CD4-positive, alpha-beta T cell treated with Interleukin-4 for 1 hour (primary cell): ENCODE measurements at places on chromosomes 2 and 18.
A peak's percentile ranks its signal among the peaks of the same experiment; 100 is the strongest.

DNA sequence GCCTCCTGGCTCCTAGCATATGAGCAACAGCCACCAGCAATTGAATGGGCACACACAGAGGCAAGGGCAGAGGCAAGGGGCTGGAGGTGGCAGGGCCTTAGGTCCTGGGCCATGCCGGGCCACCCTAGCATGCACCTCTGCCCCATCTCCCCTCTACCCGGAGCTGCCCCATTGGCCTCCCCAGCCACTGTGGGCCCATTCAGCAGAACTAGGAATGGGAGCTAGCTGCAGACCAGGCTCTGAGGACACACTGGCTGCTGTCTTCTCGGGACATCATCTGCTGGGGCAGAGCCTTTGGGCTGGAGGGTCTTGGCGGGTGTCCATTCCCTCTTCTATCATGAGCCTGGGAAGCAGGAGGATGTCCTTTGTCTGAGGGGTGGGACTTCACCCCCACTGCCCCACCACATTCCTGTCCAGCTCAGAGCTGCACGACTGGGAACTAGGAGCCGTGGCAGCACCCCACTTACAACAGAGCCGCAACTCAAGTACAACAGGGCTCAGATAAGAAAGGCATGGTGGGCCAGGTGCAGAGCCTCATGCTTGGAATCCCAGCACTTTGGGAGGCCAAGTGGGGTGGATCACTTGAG, 800 bp downstream of the VIL1 start:
- DNase-seq, result no peak

- peak; percentile 76 for DNase-seq
These were observed 167.4 kb upstream of the RAB6C start for GRCh38 chr2:129812071-129812470.

DNA sequence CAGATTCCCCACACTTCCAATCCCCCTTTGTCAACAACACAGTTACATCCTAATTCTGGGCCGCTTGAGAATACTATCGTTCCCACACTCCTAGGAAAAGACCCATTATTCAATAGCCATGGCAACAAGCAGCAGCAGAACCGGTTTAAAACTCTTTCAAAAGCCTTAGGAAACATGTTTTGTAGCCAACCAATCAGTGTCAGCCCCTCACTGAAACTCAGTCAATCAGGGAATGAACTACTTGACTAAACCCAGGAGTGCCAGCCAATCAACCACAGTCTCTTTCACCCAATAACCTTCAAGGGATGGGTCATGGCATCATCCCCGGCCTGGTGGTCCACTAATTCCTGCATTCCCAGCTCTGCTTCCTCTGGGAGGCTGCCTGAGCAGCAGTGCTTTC, 204.8 kb upstream of the HS6ST1 start:
- no peak for DNase-seq

GRCh38 chr18:32301976-32302743, 112.3 kb downstream of the MEP1B start:
- no peak for DNase-seq

DNA sequence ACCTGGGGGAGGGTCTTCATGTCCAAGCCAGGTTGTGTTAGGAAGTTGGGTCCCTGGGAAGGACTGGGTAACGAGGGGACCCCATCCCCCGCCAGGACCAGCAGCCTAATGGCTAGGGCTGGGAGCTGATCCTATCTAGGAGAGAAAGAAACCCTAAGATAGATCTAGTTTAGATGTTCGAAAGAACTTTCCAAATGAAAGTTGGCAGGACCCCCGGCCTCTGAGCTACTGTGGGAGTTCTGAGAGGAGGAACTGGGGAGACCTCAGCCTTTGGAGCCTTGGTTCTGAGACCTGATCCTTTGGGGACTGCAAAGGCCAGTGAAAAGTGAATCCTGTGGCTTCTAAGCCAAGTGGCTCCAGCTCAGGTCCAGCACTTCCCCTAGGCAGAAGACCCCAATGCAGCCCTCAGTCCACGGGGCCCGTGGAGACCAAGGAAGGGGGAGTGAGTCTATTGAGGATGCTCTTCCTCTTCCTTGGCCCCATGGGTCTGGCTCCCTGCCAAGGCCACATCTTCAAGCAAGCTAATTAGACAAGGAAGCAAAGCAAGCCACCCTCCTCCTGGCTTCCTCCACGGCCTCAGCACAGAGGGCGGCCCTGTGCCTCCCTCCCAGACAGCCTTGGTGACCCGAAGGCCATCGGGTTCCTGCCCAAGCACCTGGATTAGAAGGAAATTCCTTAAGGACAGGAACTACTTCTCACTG, 23.5 kb downstream of the CCT7 start:
- DNase-seq, result peak; percentile 20

DNA sequence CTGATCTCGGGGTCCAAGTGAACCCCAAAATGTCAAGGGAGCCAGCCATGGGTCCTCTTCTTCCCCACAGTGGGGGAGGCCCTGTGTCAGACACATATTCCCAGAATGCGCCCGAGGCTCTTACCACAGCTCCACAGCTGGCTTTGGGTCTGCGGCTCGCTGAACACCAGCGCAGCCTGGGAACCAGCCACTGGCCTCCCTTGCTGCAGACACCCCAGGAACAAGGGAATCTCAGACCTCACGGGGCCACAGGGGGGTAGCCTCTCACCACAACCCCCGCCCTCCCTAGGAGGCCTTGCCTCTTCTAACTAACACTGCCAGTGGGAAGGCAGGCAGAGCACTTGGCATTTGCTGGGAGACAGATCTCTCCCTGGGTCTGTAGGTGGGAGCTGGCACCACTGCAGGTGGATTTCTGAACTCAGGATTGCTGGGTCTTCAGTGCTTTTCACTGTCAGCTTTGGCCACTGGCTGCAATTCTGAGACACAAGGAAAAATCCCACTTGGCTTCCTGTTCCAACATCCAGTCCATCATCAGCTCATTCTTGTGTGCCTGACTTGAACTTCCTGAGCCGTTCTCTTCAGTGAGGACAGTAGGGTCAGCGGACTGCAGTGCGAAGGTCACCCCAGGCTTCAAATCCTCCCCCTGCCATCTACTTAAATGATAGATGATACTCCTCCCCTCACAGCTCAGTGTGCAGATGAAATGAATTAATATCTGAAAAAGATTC, 128.7 kb downstream of the CAPN13 start:
- DNase-seq, result no peak

GRCh38 chr18:66533693-66534092, 70.2 kb downstream of the CDH19 start:
- DNase-seq, result no peak
